Immature natural killer cell (primary cell): ENCODE measurements at places on chromosomes 1 and 21. TPM values are rescaled to one million over a fixed set of nuclear protein-coding genes. Genes with fewer than 3 reads are reported as not detected.
A peak's percentile ranks its signal among the peaks of the same experiment; 100 is the strongest.

DNA sequence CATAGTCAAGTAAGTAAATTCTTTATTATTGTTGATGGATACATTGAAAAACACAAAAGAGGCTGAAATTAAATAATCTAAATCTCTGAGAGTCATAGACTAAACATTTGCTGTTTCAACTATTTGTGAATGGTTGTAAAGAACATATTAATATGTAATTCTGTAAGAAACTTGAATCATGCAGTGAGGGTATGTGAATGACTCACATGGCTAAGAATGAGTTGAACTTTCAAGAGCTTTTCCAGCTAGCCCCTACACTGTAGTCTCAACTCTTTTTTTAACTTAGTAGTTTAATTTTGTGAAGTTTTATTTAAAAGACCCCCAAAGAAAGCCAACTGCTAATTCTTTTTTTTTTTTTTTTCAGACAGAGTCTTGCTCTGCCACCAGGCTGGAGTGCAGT lies 588.1 kb downstream of the DPYD start:
- DNase-seq = no peak

GRCh38 chr1:156889802-156890580 lies 3.5 kb upstream of the PEAR1 start:
- DNase-seq = peak; percentile 52

GRCh38 chr1:154663471-154664060 lies 55.6 kb upstream of the ADAR start:
- DNase-seq = no peak

DNA sequence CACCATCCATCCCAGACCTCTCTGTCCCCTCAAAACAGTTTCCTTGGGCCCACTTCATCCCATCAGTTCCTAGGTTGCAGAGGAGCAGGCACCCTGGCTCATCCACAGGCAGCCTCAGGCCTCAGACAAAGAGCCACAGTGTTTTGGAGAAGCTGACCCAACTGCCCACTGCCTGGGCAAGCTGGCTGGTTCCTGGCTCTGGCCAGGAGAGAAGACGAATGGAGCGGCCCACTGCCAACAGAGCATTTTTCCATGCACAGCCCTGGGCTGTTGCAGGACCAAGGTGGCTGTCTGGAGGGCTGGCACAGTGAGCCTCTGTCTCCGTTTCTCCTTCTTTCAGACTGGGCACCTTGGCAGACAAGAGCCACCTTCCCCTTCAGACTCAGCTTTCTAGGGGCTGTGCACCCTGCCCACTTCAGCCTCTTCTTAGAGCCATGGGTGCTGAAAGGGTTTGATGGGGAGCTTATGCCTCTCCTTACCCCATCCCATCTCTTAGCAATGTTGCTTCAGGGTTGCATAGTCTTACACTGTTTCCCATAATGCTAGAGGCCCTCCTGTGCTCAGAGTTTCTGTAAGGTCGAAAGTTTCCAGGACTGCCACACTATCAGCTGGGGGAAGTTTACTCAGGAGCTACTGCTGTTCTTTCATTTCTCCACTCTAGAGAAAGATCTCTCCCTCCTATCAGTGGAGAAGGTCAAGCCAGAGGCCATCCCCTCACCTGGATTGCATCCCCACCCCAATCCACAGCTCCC lies 973 bp downstream of the FMOD start:
- no peak for DNase-seq

DNA sequence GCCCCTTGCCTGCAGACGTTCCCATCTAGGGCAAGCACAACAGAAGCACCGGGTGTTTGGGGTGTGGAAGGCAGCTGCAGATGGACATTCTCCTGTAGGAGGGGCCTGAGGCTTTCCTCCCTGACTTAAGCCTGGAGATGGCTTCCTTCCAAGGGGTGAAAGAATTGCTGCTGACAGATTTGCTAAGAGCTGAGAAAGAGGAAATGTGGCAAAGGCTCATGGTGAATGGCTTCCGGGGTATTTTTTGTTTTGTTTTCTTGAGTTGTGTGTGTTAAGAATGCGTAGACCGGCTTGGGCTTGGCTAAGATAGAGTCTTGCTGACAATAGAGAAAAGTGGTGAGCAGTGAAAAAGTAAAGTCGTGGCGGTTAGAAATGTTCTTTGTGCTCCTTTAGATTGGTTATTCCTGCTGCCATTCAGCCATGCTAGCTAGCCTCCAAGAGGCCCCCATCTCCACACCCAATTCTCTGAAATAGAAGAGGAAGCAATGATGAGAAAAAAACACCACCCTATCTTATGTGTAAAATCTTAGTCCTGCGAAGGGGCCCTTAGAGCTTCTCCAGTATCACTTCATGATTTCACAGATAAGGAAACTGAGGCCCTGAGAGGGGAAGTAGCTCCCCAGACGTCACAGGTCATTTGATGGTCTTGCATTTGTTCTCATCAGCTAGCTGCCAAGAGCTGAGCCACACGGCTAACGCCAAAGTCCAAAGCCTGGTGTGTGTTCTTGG lies 36.9 kb downstream of the EIF2D start:
- peak; percentile 81 for DNase-seq

DNA sequence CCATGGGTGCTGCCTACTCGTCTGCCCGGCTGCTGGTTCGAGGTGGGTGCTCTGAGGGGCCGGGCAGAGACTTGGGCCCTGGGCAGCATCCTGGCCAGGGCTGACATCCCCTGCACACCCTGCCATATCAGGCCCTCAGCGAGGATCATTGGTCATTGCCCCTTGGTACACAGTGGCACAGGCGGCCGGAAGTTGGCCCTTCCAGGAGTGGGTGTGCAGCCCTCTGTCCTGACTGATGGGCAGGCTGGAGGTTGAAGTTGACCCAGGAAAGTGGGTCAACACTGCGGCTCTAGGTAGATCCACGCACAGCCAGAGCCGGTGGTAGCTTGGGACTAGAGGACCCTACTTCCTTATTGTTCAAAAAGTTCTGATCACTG lies 72.9 kb downstream of the TRIM11 start:
- no peak for DNase-seq

- DNase-seq = no peak
These were observed 392.3 kb downstream of the CAMTA1 start for GRCh38 chr1:7177438-7178146.

- DNase-seq = no peak
These were observed 38.2 kb downstream of the KCNAB2 start for GRCh38 chr1:6083801-6084446.

DNA sequence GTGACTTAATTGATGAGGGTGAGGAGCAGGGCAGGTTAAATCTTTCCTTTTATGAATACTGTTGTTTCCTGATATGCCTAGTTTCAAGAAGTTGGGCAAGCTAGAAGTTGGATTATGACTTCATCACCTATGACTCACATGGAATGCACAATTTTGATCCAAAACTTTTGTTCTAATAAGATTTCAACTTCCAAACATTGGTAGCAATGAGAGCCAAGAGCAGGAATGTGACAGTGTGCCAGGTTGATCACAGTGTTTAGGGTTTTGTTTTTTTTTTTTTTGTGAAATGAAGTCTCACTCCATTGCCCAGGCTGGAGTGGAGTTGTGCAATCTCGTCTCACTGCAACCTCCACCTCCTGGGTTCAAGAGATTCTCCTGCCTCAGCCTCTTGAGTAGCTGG lies 349.4 kb downstream of the DUSP10 start:
- no peak for DNase-seq

DNA sequence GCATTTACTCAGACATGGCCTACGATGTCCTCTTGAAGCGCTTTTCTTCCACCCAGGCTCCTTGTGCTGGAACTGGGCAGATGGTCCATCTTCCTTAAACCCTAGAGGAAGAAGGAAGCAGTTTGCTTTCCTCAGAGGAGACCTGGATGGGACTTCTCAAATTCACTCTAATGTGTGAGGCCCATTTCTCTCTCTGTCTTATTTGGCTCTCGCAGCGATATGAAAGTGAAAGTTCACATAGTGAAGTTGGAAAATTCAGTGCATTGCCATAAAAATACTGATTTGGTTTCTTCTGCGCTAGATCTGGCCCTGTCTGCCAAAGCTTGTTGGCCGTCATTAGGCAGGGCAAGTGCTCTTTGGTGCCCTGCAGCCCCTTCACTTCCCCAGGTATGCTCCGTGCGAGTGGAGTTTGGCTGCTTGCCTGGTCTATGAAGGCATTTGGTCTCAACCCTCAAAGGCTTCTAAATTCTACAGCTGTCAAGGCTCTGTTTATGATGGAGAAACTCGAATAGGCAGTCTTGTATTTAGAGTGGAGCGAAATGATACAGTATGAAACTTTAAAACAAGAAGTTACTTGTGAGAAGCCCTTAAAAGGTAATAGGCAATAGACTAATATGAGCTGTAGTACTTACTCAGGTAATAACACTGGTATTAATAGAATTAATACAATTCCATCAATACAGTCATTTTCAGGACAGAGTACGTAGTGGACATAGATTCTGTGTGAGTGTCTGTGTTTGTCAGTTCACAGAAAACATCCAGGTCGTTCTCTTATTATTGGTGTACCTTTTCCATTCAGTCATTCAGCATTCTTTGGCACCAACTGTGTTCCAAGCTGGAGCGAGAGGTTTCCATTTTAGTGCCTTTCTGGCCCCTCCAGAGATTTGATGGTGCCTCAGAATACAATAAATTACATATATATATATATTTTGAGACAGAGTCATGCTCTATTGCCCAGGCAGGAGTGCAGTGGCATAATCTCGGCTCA lies 20.5 kb downstream of the SZRD1 start:
- no peak for DNase-seq

DNA sequence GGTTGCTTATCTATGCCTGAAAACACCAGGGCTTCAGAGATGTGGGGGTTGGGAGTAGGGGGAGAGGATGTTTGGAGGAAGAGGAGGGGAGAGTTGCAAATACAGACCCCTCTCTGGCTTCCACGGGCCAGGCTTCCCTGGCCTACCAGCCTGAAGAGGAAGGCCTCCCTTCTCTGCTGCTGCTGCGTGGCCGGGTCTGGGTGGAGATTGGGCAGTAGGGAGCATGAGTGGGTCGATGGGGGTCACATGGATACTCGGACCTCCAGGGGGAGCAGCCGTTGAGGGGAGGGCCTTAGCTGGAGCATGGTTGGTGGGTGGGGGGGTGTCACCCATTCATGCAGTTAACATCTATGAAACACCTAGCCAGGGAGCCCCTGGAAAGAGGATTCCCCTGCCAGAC lies 1.5 kb downstream of the RORC start:
- DNase-seq = no peak

- DNase-seq = no peak
These were observed 34.6 kb downstream of the XCL2 start for GRCh38 chr1:168509210-168509609.

GRCh38 chr21:42049578-42050430 lies 21.3 kb upstream of the UMODL1 start:
- DNase-seq = no peak

DNA sequence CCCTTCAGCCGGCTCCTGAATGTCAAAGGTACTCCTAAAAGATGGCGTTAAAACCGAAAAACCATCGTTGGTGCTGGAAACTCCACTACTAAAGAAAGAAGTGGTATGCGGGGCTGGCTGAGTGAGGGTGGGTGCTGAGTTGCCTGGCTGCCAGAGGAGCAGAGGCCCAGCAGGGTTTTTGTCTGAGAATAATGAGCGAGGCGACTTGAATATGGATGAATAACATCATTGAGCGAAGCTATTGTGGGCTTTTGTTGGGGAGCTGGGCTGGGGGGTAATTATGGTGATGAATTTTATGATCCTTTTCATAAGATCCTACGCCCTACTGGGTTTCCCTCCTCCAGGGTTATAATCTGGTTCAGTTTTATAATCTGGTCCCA lies 2.0 kb downstream of the PDPN start:
- no peak for DNase-seq

GRCh38 chr1:160130939-160131338 lies 15.4 kb downstream of the ATP1A2 start:
- no peak for DNase-seq

GRCh38 chr1:59379371-59379728 lies 82.5 kb downstream of the FGGY start:
- DNase-seq = no peak

GRCh38 chr1:27863538-27863915 lies 8.8 kb upstream of the THEMIS2 start:
- no peak for DNase-seq

DNA sequence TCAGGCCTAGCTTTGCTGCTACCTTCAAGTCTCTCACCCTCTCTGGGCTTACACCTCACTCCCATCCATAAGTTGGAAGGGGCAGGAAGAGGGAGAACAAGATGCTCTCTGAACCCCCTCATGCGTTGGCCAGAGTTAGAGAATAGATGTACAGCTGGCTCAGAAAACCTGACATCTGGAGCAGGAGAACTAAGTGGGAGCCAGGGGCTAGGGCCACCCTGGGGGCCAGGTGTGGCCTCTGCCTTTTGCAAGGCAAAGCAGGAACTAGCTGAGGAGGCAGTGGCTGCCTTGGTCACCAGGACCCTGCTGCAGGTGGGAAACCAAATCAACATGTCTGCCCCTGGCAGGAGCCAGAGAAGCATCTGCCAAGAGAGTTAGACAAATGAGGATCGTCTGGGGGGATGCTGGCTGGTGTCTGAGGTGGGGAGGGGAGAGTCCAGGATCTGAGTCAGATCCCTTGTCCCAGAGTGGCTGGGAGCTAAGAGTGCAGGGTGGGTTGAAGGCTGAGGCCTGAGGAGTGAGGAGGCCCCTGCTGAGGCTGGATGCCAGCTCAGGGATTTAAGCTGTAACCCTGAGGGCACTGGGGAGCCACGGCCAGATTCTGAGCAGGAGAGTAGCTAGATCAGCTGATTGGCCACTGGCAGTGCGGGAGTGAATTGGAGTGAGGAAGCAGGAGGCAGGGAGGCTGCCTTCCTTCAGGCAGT lies 115.0 kb downstream of the EPHB2 start:
- DNase-seq = no peak

- DNase-seq = no peak
These were observed 112.7 kb downstream of the CLIC6 start for GRCh38 chr21:34781526-34781925.

DNA sequence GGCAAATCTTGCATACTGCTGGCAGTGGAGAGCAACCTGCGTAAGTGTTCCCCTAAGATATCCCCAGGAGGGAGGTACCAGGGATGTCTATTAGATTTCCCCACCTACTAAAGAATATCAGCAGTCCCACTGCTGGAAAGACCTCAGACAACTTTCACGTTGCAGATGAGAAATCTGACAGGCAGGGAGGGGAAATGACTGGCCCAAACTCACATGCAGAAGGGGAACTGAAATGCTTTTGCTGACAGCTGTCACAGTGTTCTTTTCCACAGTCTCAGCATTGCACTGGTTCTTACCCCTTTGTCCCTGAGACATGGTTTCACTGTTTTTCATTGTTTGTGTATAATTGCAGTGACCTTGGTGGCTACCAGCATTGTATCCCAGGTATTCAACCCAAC lies 84.8 kb upstream of the ATP1A1 start:
- DNase-seq = no peak

Gene PODN
- 1.7 TPM for polyA plus RNA-seq

Gene AADACL3
- not detected for polyA plus RNA-seq

Gene OR2AK2
- polyA plus RNA-seq = not detected

Gene RHBDL2
- polyA plus RNA-seq = not detected

Gene ITSN1
- polyA plus RNA-seq = 0.50 TPM

Gene HES5
- polyA plus RNA-seq = not detected

Gene HMGN2
- polyA plus RNA-seq = 677 TPM

Gene PADI3
- polyA plus RNA-seq = not detected
